ENCODE measurements at places on chromosomes 6 and 20.

GRCh38 chr6:140090871-140091270, 716.4 kb upstream of the CITED2 start:
- no peak for DNase-seq
- H3K4me1 ChIP-seq = no peaks in the 10 kb centered on the region
- H3K27me3 ChIP-seq = no peaks in the 10 kb centered on the region
- H3K36me3 ChIP-seq = no peaks in the 10 kb centered on the region
- no peak overlapping the region for H3K4me3 ChIP-seq

DNA sequence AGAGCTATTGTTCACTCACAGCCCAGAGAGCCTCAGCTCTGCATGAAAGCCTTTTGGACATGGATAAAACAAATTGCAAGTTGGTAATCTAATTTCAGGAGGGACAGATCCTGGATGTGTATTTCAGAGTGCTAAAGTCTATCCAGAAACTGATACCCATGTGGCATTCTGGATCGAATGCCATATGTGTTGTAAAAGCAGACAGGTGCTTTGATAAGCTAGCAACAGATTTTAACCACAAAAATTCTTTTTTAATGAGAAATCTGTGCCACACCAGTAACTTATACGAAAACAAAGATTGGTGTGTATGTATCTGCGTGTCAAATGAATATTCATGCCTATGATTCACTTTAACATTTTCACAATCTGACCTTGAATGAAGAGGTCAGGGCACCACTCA, 936.6 kb upstream of the MAP3K7 start:
- DNase-seq = no peak
- H3K4me3 ChIP-seq = no peak overlapping the region
- no peaks in the 10 kb centered on the region for H3K27me3 ChIP-seq
- H3K27ac ChIP-seq = no peak overlapping the region
- H3K36me3 ChIP-seq = no peaks in the 10 kb centered on the region
- H3K4me1 ChIP-seq = no peaks in the 10 kb centered on the region

GRCh38 chr6:43088654-43089056, 12.5 kb downstream of the PTK7 start:
- no peaks in the 10 kb centered on the region for H3K27me3 ChIP-seq
- no peak overlapping the region for H3K4me3 ChIP-seq
- DNase-seq = no peak
- no peak overlapping the region for H3K27ac ChIP-seq

DNA sequence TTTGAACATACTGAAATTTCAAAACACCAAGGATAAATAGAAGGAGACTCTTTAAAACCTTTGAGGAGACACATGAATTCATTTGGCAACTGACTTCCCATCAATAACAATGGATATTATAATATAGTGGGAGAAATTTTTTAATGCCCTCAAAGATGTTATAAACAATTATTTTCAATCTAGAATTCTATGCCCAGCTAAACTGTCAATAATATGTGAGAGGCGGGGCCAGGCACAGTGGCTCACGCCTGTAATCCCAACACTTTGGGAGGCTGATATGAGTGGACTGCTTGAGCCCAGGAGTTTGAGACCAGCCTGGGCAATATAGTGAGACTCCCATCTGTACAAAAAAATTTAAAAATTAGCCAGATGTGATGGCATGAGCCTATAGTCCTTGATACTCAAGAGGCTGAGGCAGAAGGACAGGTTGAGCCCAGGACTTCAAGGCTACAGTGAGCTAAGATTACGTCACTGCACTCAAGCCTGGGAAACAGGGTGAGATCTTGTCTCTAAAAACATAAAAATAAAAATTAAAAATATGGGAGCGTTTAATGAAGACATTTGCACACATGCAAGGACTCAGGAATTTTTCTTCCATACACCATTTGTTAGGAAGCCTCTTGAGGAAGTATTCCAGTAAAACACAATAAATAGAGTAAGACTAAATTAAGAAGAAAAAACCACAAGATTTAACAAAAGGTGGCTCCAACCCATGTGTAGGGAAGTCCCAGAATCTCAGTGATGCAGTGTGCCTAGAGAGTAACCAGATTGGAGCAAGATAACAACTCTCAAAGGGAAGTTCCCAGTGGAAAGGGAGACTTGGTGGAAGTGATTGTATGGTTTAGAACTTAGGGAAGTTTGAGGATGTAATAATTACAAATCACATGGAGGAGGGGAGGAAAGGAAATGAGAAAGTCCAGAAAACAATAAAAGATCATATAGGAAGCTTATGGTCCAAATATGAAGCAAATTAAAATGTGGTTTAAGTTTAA, 26.3 kb upstream of the ETV7 start:
- no peaks in the 10 kb centered on the region for H3K36me3 ChIP-seq
- no peak for DNase-seq
- H3K4me3 ChIP-seq = no peak overlapping the region
- no peaks in the 10 kb centered on the region for H3K27me3 ChIP-seq
- no peaks in the 10 kb centered on the region for H3K4me1 ChIP-seq

- no peak overlapping the region for H3K27ac ChIP-seq
- H3K27me3 ChIP-seq = no peaks in the 10 kb centered on the region
- H3K4me3 ChIP-seq = no peak overlapping the region
- DNase-seq = no peak
- no peaks in the 10 kb centered on the region for H3K36me3 ChIP-seq
Measured at GRCh38 chr6:36666826-36667591, 11.5 kb upstream of the CDKN1A start.

GRCh38 chr6:137707590-137708360, 159.3 kb upstream of the TNFAIP3 start:
- no peaks in the 10 kb centered on the region for H3K36me3 ChIP-seq
- DNase-seq = peak; percentile 81
- H3K4me1 ChIP-seq = peaks cover 57% of the 10 kb centered on the region

DNA sequence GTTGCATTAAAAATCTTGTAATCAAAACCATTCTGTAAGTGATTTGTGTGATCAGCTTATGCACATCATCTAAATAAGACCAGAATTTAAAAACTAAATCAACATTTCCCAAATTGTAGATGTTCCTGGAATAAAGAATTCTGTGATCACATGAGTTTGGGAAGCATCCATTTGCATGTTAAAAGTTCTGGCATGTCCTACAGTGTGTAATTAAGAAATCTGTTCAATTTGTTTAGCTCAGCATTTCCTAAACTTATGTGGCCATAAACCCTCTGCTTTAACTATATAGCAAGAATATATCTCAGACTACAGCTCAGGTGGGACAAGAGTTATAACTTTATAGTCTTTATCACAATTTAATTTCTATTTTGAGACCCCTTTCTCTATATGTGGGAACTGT, 399.1 kb downstream of the LAMA2 start:
- H3K4me1 ChIP-seq = no peaks in the 10 kb centered on the region
- DNase-seq = no peak
- H3K27me3 ChIP-seq = peaks cover 13% of the 10 kb centered on the region
- no peaks in the 10 kb centered on the region for H3K36me3 ChIP-seq

DNA sequence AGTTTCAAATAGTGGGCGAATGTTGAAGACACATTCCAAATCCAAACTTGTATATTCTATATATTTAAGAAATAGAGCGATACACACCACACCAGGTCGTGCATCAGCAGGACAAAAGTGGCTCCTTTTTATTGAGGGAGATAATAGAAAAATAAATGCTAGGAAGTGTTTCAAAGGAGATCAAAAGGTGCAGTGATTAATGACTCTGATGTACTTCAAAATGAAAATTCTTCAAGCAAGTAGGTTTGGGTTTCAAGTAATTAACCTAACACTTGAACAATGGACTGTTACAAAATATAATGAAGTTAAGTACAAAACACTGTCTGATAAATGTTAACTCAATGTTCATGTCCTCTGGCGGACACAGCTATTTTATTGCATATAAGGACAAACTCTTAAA, 185.9 kb downstream of the BTBD9 start:
- no peak overlapping the region for H3K4me3 ChIP-seq
- no peaks in the 10 kb centered on the region for H3K36me3 ChIP-seq
- H3K27me3 ChIP-seq = no peaks in the 10 kb centered on the region
